ENCODE measurements at places on chromosomes 13 and 19. TPM values are rescaled to one million over a fixed set of nuclear protein-coding genes. Genes with fewer than 3 reads are reported as not detected.
A peak's percentile ranks its signal among the peaks of the same experiment; 100 is the strongest.

Gene MYADM
- polyA plus RNA-seq: 74.2 TPM

GRCh38 chr13:48679941-48680680, 26.4 kb downstream of the CYSLTR2 start:
- DNase-seq: no peak

GRCh38 chr19:32309711-32310390, 35.6 kb upstream of the ZNF507 start:
- DNase-seq: no peak

GRCh38 chr19:56133858-56134653, 7.0 kb upstream of the ZNF444 start:
- DNase-seq: no peak

- DNase-seq: peak; percentile 22
Observed at GRCh38 chr13:50421473-50422130, 406.4 kb downstream of the KCNRG start.

Gene LSR
- 60.5 TPM for polyA plus RNA-seq

DNA sequence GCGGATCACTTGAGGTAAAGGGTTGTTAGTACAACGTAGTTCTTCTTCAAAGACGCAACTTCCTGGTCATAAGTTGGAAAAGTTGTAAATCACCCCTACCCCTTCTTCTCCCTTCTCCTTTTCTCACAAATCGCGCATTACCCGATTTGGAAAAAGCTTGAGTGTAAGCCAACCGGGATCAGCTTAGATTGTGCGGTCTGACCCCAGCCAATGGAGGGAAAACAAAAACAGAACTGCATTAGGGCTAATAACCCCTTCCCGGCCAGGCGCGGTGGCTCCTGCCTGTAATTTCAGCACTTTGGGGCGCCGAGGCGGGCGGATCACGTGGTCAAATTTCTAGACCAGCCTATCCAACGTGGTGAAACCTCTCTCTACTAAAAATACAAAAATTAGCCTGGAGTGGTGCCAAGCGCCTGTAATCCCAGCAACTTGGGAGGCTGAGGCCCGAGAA, 806 bp downstream of the ZNF90 start:
- DNase-seq: peak; percentile 20

DNA sequence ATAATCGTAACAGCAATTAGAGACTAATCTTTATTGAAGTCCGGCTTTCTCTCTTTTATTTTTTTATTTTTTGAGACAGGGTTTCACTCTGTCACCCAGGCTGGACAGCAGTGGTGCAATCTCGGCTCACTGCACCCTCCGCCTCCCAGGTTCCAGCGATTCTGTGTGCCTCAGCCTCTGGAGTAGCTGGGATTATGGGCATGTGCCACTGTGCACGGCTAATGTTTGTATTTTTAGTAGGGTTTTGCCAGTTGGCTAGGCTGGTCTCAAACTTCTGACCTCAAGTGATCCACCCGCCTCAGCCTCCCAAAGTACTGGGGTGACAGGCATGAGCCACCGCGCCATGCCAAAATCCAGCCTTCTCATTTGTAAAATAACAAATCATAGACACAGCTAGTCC, 3.7 kb downstream of the APOC2 start:
- no peak for DNase-seq

DNA sequence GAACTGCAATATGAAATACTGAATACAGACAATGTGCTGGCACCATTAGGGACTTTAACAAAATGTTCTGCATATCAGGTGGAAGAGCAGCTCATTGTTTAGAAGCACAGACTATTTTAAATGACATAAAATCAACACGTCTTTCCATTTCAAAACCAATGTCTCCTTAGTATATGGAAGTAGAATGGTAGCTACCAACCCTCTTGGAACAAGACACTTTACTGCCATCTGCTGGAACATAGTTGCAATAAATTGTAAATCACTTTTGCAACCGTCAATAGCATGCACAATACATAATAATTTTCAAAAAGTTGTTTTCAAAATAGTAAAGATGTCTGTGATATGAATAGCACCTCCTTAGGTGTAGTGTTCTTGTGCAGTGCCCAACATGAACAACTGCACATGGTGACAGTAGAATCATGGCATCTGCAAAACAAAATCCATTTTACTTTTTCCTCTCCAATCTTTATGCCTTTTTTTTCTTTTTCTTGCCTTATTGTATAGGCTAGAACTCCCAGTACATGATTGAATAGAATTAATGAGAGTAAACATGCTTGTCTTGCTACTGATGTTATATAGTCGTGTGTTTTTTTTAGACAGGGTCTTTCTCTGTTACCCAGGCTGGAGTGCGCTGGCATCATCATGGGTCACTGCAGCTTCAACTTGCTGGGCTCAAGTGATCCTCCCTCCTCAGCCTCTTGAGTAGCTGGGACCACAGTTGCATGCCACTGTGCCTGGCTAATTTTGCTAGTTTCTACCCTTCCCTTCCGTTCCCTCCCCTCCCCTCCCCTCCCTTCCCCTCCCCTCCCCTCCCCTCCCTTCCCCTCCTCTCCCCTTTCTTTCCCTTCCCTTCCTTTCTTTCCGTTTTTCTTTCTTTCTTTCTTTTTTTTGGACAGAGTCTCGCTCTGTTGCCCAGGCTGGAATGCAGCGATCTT, 7.8 kb upstream of the LYPD5 start:
- DNase-seq: no peak

DNA sequence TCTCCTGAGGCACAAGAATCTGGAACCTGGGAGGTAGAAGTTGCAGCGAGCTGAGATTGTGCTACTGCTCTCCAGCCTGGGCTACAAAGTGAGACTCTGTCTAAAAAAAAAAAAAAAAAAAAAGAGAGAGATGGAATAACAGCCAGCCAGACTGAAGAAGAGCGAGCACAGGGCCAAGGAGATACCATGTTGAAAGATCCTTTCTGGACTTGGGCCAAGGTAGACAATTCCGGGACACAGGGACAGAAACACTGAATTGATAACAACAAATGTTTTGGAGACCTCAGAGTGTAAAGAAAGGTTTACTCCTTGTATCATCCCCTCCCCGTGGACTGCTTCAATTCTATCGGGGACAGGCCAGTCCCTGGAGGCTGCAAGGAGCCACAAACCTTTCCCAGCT, 4.6 kb downstream of the LPAR2 start:
- no peak for DNase-seq

- no peak for DNase-seq
Observed at GRCh38 chr19:43812688-43813087, 10.4 kb upstream of the LYPD5 start.

DNA sequence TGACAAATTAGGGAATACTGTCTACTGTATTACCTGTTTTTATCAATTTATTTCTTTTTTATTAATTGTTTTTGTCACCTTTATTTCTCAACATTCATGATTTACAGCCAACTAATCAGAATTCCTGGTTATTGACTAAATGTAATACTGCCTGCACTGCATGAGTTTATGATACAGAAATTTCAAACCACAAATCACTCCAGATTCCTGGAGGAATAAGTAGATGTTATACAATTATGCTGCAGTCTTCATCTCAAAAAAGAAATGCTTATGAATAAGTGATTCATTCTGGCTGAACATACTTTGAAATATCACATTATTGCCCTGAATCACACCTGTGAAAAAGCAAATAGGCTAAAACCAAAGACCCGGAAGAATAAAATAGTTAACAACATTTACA, 249.7 kb downstream of the DACH1 start:
- no peak for DNase-seq

Gene CLEC4G
- polyA plus RNA-seq: 0.17 TPM

Data from renal cortex interstitium (tissue), 15 donors.